HL-60 (cell line): ENCODE measurements at places on chromosomes 4 and X.

GRCh38 chrX:39476604-39477021 is 621.1 kb downstream of the BCOR start:
- no peak for DNase-seq

DNA sequence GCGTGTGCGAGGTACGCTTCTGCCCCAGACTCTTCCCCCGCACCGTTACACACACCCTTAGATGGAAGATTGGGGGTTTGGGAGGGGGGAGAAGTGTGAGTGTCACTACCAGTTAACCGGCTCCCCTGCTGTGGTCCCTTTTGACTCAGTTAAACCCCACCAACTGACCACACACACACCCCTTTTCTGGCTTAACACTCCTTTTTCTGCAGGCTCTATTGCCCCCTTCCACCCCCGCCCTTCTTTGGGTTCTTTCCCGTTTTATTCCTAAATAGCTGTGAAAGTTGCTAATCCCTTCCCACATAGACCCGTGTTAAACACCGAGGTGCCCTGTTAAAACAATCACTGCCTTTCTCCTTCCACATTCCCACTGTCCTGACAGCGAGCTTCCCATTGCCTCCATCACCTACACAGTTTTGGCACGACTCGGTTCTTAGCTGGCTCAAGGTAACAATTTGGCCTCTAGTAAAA is 3.7 kb upstream of the NR3C2 start:
- no peak for DNase-seq

DNA sequence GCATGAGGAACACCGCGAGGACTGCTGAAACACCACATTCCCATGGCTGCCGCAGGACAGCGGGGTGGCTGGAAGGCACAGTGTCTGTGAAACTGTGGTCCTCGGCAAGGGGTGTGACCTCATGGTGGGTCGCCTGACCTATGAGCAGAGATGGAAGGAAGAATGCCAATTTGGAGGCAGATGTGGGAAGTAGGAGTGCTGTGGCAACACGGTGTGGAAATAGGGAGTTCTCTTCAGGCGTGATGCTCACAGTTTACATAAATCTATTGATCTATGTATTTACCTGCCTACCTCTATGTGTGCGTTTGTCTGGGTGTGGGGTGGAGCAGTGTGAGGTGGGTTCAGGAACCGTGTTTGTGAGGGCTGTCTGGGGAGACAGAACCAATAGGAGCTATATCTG is 62.3 kb upstream of the LSM6 start:
- DNase-seq, result no peak

- no peak for DNase-seq
Observed at GRCh38 chr4:422587-422986, 76.4 kb downstream of the ZNF721 start.

DNA sequence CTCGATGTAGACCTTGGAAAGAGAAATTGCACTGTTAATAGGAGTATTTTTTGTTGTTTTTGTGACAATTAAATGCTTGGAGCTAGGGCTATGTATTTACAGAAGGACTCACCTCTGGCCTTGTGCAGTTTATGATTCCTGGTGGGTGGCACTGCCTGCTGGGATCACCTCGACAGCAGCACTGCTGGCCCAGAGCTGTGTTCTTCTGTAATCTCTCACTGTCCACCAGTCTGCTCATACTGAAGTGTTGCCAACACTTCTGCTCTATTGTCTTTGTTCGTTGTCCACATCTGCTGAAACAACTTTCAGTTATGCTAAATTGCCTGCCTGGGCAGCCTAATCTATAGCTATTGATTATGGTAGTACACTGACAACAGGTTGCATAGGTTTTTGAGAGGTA is 194.4 kb upstream of the ANK2 start:
- no peak for DNase-seq

GRCh38 chr4:128521648-128522111 is 234.1 kb upstream of the PGRMC2 start:
- DNase-seq, result no peak

DNA sequence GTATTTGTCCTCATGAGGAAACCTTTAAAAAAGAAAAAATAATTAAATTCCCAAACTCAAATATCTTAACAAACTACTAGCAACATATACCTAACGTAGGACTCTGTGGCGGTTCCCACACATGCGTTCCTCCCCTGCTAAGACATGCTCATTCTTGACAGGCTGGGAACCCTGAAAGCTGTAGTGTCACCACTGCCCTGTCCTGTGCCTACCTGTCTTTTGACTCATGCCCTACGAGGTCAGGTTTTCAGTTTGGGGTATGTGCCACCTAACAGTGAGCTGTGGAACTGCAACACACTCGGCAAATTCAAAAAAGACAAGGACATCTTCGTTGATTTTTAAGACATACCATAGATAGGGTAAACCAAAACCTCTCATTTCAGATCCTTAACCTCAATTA is 17.8 kb downstream of the IDS start:
- no peak for DNase-seq

DNA sequence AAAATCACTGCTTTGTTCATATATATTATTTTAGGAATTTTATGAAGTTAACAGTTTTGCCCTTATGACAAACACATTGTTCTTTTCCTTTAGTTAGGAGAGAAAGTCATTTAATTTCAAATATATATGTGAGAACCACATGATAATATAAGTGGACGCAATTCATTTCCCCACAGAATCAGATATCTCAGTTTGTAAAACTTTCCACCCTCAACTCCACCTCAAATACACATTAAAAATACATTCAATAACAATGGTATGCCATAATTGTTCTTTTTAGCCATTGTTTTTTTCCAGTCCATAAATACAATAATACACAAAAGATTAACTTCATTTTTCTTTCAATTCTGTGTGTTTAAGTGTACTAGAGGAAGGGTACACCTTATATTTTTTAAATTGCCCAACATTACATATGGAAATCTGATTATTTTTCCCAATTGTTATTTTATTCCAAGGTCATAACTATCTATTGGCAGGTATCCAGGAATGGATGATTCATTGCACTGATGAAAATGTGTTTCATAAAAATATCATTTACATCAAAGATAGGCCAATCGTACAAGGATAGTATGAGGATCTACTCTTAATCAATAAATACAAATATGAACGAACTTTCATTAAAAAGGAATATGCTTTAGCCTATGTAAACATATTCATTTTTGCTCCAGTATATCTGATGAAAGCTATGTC is 125.0 kb downstream of the PPP3CA start:
- DNase-seq, result no peak

DNA sequence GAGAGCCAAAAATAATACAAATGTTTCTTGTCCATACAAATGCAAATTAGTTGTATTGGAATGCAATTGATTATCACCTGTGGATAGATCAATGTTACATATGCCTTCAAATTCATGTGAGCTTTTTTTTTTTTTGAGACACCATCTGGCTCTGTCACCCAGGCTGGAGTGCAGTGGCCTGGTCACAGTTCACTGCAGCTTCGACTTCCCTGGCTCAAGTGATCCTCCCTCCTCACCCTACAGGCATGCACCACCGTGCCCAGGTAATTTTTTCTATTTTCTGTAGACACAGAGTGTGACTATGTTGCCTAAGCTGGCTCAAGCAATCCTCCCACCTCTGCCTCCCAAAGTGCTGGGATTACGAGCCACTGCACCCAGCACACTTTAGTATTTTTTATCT is 38.6 kb upstream of the TMEM184C start:
- no peak for DNase-seq

DNA sequence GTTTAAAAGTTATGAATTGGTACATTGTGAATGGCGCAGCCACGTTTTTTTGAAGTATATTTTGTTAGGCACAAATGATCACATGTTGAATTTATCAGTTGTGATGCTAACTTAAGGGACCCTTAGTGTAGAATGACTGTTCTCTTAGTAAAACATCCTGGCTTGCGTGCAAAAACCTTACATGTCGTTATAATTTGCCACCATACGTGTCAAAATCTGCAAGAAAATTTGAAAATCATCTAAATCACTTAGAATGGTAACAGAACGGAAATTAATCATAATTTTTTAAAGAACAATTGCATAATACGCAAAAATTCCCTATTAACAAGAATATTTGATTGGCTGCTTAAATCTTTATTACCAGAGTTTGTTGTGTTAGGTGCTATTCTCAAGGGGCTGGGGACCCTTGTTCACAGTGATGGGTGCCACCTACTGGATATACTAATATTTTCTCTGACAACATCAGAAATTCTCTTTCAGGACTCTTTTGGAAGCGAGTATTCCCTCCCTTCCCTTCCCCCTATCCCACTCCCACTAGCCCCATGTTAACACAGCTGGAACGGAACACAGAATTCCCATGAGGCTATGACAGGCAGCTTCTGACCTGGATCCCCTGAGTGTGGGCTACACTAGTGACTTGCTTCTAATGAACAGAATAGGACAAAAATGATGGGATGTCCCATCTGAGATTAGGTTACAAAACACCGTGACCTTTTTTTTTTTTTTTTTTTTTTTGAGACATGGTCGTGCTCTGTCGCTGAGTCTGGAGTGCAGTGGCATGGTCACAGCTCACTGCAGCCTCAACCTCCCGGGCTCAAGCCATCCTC is 71.8 kb downstream of the SUPT20HL2 start:
- no peak for DNase-seq

DNA sequence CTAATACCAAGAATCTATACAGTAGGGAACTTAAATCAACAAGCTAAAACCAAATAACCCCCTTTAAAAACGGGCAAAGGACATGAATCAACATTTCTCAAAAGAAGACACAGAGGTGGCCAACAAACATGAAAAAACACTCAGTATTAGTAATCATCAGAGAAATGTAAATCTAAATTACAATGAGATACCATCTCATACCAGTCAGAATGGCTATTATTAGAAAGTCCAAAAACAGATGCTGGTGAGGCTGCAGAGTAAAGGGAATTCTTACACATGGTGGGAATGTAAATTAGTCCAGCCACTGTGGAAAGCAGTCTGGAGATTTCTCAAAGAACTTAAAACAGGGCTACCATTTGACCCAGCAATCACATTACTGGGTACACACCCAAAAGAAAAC is 167.8 kb downstream of the PACRGL start:
- no peak for DNase-seq

- no peak for DNase-seq
Observed at GRCh38 chrX:18974993-18975392, 8.9 kb downstream of the PHKA2 start.

- DNase-seq, result no peak
Observed at GRCh38 chrX:48719958-48720357, 23.4 kb downstream of the SUV39H1 start.

- no peak for DNase-seq
Observed at GRCh38 chr4:99165978-99166377, 21.9 kb upstream of the ADH4 start.

DNA sequence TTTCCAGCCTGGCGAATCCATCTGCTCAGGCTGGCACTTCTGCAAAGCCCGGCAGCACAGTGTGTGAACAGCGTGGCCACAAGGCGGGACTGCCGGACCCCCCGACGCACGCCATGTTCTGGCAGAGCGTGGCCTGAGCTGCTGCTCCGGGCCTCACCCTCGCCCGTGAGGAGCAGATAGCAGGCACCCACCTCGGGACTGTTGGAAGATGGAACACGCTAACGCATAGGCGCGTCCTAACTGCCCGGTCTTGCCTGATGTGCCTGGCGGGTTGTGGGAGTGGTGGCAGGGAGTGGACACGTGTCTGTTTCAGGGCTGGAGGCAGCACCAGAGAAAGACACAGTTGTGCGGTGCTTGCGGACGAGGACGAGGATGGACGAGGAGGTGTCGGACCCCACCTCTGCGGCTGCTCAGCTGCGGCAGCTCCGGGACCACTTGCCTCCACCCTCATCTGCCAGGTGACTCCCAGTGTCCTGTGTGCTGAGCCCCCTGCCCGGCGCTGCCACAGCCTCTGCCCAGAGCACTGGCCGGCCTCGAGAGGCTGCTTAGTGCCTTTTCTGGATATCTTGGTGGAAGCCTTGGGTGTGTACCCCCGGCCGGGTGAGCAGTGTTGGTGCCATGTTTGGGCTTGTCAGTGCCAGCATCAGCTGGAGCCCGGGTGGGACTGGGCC is 28.2 kb downstream of the UVSSA start:
- no peak for DNase-seq

- no peak for DNase-seq
Observed at GRCh38 chr4:48100256-48100655, 33.8 kb downstream of the TXK start.

DNA sequence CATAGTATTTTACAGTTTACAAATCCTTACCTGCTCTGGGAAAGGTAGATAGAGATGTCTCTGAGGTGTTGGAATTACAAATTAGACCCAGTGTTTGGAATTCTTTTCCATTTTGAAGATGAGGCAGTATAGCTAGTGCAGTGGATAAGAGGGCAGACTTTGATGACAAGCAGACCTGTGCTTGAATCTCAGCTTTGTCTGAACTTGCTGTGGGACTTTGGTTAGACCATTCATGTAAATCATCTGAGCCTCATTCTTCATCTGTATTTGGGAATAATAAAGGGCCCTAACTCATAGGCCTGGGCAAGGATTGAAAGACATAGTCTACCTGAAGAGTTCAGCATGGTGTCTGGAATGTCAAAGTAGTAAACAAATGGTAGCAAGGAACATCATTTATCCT is 77.2 kb upstream of the BOD1L1 start:
- DNase-seq, result no peak

GRCh38 chrX:2631743-2632532 is 59.2 kb upstream of the CD99 start:
- peak; percentile 49 for DNase-seq

GRCh38 chr4:112130906-112131305 is 14.3 kb upstream of the FAM241A start:
- no peak for DNase-seq

DNA sequence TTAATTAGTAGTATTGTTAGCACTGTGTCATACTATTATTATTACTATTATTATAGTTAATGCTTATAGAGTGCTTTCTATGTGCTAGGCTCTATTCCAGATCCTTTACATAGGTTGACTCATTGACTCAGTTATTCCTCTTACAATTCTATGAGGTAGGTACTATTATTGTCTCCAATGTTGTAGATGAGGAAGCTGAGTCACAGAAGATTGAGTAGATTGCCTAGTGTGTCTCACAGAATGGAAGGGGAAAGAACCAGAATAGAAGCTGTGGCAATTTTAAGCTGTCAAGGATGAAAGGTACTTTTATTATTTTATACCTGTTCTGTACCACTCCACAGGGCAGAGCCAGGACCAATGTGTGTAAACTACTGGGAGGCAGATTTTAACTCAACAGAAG is 1.9 kb upstream of the TCEAL1 start:
- DNase-seq, result no peak

DNA sequence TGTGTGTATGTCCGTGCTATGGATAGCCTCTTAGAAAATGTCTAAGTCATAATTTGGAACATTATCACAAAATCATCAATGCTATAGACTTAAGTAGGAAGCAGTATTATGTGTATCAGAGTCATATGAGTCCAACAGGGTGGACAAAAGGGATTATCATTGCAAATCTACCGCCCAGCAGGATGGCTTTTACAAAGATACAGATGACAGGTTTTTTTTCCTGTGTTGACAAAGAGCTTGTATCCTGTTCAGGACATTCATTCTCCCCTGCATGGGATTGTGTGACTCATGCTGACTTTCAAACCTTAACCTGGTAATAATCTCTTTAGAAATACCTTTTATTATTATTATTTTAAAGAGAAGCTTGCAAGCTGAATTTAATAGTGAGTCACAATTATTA is 310.3 kb upstream of the GNPDA2 start:
- no peak for DNase-seq

GRCh38 chr4:184506527-184507121 is 32.3 kb upstream of the IRF2 start:
- DNase-seq, result peak; percentile 19
